Fibroblast of the aortic adventitia (primary cell): ENCODE measurements at places on chromosomes 2 and 18. TPM values are rescaled to one million over a fixed set of nuclear protein-coding genes. Genes with fewer than 3 reads are reported as not detected.

Gene SCN2A
- 16.7 and 18.5 TPM in 2 replicates for total RNA-seq

Gene MTCL1
- total RNA-seq: 54.9 and 60.6 TPM in 2 replicates

Gene HOXD11
- not detected in 2 replicates for total RNA-seq

Gene IHH
- 0.09 TPM in 1 of 2 replicates, not detected in the other for total RNA-seq

Gene COX5B
- 83.4 and 198 TPM in 2 replicates for total RNA-seq

Gene C2orf15
- total RNA-seq: not detected in 2 replicates

Gene CNTNAP5
- total RNA-seq: under 0.01 TPM in 1 of 2 replicates, not detected in the other

Gene C1QL2
- total RNA-seq: not detected in 2 replicates

Gene NEU2
- not detected in 2 replicates for total RNA-seq

Gene FOXD4L1
- total RNA-seq: 0.09 and 0.16 TPM in 2 replicates

Gene RAB12
- 64.9 and 67.4 TPM in 2 replicates for total RNA-seq

Gene UGT1A8
- total RNA-seq: 0.09 TPM in 1 of 2 replicates, not detected in the other

Gene SUMO1
- total RNA-seq: 68.5 and 158 TPM in 2 replicates

Gene TMEM169
- total RNA-seq: 0.36 TPM in 1 of 2 replicates, not detected in the other

Gene GAL3ST2
- 0.25 TPM in 1 of 2 replicates, not detected in the other for total RNA-seq

Gene PIEZO2
- total RNA-seq: 1.6 and 40.2 TPM in 2 replicates

Gene SLC9A2
- total RNA-seq: under 0.01 TPM in 1 of 2 replicates, not detected in the other

Gene MAP3K19
- not detected in 2 replicates for total RNA-seq

Gene AFF3
- total RNA-seq: 4.2 TPM in 1 of 2 replicates, not detected in the other

Gene CYP27A1
- 10.5 and 42.8 TPM in 2 replicates for total RNA-seq

Gene APCDD1
- total RNA-seq: 0.09 TPM in 1 of 2 replicates, not detected in the other

Gene ANKRD62
- not detected in 2 replicates for total RNA-seq

Gene FSHR
- not detected in 2 replicates for total RNA-seq

Gene ANXA4
- total RNA-seq: 36.9 and 101 TPM in 2 replicates

Gene ST8SIA3
- total RNA-seq: 0.08 TPM in 1 of 2 replicates, not detected in the other

Gene CD8B2
- total RNA-seq: not detected in 2 replicates

Gene ZNF519
- 11.5 TPM in 2 replicates for total RNA-seq

Gene ADRA2B
- under 0.01 TPM in 1 of 2 replicates, not detected in the other for total RNA-seq

Gene DNAJC5G
- total RNA-seq: not detected in 2 replicates

Gene SDC1
- total RNA-seq: 4.6 and 13.0 TPM in 2 replicates

Gene CACNB4
- total RNA-seq: 4.8 and 7.5 TPM in 2 replicates

Gene CYS1
- total RNA-seq: 3.2 and 7.0 TPM in 2 replicates

Gene ACAA2
- total RNA-seq: 56.8 and 80.1 TPM in 2 replicates

Gene PDE1A
- 18.7 and 34.9 TPM in 2 replicates for total RNA-seq

Gene NEU4
- not detected in 2 replicates for total RNA-seq

Gene SNORC
- 0.33 and 0.72 TPM in 2 replicates for total RNA-seq
